ENCODE measurements at places on chromosomes 7 and 10.

- DNase-seq, result no peak
Measured at GRCh38 chr10:50390302-50390701, 139.0 kb upstream of the ASAH2 start.

GRCh38 chr10:63421591-63421990, 44.2 kb downstream of the JMJD1C start:
- DNase-seq, result no peak

GRCh38 chr10:58653139-58653538, 140.5 kb downstream of the BICC1 start:
- no peak for DNase-seq

- DNase-seq, result no peak
Measured at GRCh38 chr7:27387864-27388263, 145.3 kb downstream of the EVX1 start.

DNA sequence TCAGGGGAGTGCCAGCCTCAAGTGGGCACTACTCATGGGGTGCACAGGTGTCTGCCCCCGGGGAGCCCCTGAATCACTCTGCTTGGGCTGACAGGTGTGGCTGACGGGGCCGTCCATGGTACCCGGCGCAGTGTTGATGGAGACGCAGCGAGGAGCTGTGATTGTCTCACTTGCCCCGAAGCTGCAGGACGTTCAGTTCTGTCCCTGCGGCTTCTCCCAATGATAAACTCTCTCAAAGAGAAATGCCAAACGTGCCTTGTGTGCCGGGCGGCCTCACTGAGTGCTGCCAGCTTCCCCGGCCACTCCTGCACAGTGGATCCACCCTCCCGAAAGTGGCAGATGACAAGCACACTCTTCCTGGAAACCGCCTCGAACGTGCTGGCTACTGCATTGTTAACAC, 203.2 kb downstream of the DNAJB6 start:
- DNase-seq, result no peak

DNA sequence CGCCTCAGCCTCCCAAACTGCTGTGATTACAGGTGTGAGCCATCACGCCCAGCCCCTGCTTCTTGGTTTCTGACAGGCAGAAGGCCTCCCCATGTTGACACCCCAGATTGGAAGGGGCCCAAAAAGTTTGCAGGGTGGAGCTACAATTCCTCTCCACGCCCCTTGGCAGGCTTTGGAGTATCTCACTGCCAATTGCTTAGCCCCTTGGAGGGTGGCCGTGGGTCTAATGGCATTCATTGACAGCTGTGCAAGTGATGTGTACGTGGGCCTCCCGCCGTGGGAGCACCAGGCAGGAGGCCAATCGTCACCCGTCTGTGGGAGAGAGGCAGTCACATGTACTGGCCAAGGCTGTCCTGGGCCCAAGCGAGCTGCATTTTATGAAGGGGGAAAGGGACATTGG, 73.7 kb upstream of the PPIF start:
- DNase-seq, result no peak

DNA sequence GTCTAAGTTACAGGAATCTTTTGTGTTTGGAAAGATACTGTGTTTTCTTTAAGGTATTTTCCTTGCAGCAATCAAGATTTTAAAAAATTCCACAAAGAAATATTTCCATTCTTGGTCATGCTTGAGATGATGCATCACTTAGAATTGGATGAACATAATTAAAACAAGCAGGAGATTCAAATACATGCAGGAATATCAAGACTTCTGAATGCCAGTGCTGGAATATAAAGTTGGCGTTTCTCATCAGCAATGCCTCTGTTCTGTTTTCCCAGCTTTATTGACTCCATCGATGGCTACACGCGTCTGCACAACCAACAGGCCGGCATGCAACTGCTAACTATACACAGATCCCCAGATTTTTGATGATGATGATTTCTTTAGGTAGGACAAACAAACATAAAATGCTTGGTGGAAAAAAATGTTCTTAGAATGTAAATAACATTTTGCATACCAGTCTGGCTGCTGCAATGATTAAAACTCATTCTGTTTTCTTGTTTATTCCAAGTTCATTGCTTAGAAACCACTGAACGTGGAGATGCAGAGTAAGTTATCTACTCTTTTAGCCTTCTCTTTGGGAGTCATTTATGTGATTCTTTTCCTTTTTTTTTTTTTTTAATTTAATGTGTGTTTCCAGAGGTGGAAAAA, 91.3 kb upstream of the FAM171A1 start:
- DNase-seq, result peak; percentile 34

GRCh38 chr7:151710646-151711434, 166.1 kb downstream of the PRKAG2 start:
- no peak for DNase-seq

DNA sequence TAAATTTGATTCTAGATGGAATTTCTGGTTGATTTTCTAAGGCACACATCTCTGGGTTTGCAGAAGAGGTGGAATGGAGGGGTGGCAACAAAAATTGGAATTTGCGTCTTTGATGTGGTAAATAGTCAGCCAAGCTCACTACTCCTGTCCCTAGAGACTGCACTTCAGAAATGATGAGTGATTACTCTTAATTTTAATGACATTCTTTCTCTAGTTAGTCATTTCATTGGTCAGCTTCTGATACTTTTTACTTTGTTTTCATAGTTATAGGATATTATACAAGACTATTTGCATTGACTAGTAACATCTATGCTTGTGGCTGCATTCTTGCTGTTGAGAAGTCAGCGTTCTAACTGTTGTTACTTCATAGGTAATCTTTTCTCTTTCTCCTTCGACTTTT, 658.3 kb downstream of the SUGCT start:
- DNase-seq, result peak; percentile 44

GRCh38 chr10:97503406-97503805, 4.7 kb downstream of the UBTD1 start:
- no peak for DNase-seq

- no peak for DNase-seq
Measured at GRCh38 chr10:124129471-124129870, 36.1 kb upstream of the CHST15 start.

DNA sequence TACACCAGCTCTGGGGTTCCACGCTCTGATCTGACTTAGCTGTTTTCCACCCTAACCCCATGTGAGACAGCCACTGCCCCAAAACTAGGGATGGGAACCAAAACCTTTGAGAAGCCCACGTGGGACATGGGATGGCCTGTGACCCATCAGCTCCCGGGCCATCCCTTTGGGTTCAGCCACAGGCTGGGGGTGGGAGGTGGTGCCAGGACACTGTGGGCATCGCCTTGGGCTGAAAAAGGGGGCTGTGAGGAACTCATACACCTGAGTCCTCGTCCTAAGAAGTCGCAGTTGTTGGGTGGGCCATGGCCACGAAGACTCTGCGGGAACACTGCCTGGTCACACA, 379.1 kb downstream of the DNAJB6 start:
- no peak for DNase-seq

- DNase-seq, result no peak
Measured at GRCh38 chr7:147968046-147968610, 622.4 kb upstream of the C7orf33 start.

DNA sequence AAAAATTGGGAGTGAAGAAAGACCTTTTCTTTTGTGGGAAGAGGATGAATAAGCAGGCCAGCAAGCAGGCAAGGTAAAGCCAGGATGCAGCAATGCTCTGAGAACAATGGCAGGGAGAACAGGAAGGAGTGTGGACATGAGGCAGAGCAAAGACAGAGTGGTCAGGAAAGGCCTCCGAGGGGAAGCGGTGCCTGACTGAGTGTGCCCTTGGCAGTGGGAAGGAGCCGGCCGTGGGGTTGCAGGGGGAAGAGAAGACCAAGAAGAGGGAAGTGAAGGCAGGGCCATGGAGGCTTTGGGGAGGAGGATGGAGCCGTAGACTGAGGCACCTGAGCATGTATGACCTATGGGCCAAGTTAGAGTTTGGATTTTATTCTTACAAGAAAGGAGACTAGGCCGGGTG, 21.9 kb upstream of the ZNF212 start:
- DNase-seq, result no peak

- peak; percentile 1 for DNase-seq
Measured at GRCh38 chr10:116270771-116271592, 2.0 kb downstream of the GFRA1 start.

GRCh38 chr7:79091661-79092060, 361.8 kb downstream of the MAGI2 start:
- DNase-seq, result peak; percentile 2

- no peak for DNase-seq
Measured at GRCh38 chr10:52678611-52679010, 94.0 kb downstream of the MBL2 start.

GRCh38 chr7:107224374-107225223, 55.8 kb downstream of the HBP1 start:
- DNase-seq, result no peak

DNA sequence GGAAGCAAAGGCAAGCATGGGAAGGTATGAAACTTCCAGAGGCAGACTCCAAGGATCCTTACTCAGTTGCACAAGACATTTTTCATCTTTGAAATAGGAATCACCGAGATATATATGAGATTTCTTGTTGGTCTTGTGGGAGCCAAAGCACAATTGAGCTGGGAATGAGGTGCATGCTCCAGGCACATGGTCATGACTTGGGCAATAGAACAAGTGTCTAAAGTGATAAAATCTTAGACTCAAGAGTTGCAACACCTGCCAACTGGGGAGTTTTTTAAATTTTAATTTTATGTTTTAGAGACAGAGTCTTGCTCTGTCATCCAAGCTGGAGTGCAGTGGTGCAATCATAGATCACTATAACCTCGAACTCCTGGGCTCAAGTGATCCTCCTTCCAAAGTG, 169.5 kb upstream of the ADCY1 start:
- no peak for DNase-seq

DNA sequence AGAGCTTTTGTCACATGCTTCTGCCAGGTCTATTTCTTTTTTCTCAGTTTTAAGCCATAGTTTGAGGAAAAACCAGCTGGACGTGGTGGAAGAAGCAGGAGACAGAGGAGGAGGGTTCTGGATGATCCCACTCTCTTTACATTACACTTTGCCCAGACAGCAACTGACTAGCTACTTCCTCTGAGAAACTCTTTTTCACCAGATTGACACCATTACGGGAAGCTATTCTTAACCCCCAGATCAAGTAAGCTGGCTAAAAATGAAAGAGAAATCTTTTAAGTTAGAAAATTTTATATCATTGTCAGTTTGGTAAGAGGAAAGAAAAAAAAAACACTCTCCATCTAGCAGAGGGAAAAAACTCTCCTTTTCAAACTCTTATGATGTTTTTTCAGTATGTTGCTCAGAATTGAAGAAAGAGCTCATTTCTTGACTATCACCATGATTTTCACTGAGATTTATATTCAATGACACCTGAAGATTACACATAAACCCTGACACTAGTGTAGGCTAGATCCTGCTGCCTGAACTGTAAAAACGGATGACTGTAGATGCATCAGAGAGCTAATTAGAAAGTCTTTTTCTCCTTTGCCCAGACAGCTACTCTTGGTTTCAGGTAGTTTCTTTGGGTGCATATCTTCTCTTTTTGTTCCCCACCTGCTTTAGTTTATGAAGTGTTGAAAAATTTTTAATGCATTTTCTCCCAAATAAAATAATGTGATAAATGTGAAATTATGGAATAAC, 203.1 kb downstream of the TFEC start:
- no peak for DNase-seq

GRCh38 chr10:124296121-124296812, 122.5 kb downstream of the OAT start:
- no peak for DNase-seq

- no peak for DNase-seq
Measured at GRCh38 chr10:113390896-113391295, 162.0 kb upstream of the HABP2 start.

DNA sequence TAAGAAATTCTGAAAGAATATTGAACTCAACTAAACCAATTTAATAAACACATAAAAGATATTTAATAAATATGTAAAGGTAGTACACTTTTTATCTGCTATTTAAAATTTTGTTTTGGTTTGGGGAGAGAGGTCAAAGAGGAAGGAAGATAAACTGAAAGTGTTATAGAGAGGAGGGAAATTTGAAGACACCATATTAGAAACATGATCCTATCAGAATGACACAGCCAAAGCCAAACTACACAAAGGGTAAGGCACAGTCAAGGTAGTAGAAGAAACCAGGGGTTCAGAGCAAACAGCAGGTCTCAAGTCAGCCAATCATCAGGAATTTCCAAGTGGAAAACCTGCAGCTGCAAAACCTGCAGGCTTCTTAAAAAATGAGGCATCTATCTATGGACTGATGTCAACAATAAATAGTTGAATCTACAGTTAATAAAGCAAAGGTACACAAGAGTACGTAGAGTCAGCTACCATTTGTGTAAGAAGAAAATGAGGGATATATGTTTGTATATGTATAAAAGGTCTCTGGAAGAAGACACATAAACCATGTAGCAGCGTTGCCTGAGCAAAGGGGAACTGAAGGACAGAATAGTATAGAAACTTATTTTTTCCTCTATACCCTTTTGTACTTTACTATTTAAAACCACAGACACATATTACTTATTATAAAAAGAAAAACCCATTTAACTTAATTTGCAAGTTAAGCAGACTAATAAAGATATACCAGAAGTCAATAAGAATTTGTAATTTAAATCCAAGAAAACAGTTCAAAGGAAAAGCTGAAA, 10.0 kb downstream of the ZNF800 start:
- DNase-seq, result no peak

DNA sequence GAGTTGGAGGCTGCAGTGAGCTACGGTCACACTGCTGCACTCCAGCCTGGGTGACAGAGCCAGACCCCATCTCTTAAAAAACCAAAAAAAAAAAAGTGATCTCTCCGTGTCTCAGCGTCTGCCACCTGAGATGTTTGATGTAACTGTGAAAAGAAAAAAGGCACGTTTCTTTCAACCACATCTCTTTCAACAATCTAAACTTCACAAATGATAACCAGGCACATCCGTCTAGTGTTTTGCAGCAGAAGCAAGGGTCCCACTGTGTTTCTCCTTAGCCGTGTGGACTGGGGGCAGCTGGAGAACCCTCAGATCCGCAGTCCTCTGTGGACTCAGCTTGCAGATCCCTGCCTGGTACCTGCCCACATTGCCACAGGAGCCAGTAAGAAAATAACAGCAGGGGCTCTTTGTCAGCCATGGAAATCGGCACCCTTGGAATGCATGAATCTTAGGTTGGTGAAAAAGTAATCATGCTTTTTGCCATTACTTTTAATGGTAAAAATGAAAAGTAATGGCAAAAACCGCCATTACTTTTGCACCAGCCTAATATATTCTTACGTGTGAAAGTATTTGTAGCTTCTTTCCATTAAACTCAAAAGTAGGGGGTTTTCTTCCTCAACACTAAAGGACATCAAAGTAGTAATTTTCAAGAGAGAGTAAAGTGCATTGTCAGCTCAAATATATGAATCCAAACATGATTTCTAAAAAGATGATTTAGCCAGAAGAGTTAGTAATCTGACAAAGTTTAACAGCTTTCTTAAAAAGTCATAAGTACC, 276.5 kb downstream of the CCDC3 start:
- DNase-seq, result no peak

DNA sequence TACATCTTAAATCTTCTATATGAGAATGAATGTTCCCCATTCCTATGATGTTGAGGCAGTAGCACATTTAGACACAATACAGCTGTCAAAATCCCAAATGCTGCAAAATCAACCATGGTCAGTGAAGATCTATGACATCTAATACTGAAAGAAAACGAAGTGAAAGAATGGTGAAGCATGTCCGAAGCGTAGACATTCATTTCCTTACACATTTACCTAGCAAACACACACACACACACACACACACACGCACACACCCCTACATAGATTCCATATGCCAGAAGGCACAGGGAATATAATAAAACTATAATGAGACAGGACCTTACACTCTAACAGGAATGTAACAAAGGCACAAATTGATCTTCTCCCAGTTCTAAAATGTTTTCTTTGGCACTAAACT, 32.5 kb downstream of the CCDC6 start:
- no peak for DNase-seq

GRCh38 chr10:2208106-2208505, 470.8 kb upstream of the ADARB2 start:
- DNase-seq, result no peak

All from ELR (cell line).